ENCODE measurements at places on chromosomes 5 and 9.

DNA sequence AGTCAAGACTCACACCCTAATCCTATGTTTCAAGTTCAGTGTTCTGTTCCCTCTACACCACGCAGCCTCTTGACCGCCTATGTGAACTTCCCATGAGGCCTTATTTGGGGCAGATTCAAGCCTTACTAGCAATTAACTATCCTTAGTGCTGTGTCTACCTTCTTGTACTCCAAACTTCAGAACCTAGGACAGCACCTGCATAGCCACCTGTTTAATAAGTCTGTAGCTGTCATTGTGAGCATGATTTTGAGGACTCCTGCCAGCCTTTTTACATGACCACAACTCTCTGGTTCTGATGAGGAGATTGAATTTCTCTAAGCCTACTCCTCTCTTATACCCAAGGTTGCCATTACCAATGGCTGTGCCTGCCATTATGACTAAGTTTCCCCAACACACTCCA lies 50.8 kb upstream of the PCSK1 start:
- DNase-seq = peak; percentile 24

- no peak for DNase-seq
These were observed 26.9 kb downstream of the PRLR start for GRCh38 chr5:35203403-35203802.

DNA sequence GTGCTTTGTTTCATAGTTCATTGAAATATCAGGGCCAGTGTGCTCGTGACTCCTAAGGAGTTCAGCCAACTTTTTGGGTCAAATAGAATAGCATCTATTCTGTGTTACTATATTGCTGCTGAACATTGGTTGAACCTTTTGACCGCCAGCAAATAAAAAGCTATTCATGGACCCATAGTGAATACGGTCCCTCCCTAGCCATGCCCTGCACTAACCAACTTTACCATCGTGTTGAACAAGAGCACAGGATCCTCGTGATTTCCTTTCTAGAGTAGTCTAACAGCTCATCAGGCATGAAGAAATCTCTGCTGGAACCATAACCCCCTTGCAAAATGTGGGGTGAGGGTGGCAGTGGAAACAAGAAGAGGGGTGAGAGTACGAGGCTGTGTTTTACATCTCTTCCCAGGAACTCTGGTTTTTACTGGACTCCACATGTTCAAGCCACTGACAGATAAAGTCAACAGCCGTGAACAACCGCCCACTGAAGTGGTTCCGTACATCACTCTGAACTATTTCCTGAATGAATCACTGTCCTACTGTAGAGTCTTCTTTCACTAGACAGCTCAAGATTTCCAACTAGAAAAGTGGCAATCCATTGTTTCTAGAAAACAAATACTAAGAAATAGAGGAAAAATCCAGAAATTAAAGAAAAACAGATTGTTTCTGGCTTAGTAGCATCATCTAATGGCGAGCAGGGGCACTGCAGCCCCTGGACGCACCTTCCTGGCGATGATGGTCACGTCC lies 70.1 kb upstream of the SPATA31E1 start:
- DNase-seq = peak; percentile 73

DNA sequence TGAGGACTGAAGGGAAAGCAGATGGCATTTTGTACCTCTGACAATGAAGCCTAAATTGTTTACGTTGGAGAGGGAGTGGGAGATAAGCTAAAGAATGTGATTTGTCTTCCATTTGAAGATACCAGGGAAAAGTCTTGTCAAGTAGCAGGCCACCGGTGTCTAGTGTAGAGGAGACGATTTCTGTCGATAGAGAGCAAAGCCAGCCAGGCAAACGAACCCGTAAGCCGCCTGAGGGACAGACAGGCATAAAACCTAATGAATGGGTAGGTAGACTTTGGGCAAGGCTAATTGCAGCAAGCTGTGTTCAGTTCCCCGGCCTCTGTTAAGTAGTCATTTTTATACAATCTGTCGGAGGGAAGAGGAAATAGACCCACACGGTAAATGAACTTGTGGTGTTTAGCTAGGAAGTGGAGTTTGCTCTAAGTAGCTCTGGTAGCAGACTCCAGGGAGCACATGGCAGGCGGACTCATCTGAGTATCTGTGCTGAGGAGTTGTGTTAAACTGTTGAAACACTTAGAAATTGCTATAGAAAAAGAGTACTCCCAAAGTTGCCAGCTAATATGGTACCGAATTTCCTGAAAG lies 28.8 kb downstream of the SMARCA2 start:
- DNase-seq = no peak

DNA sequence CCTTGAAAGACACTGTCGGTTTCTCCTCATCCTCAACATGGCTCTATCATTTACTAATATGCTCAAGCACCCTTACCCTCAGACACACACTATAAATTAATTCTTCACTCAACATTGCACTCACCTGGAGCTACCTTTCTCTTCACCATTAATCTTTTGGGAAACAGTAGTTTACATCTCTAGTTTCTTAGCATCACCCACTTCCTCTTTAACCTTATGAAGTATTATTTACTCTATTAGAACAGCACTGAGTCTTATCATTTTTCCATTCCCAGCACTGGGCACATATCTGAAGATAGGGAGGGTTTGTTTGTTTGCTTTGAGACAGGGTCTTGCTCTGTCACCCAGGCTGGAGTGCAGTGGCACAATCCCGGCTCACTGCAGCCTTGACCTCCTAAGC lies 213.5 kb downstream of the SMARCA2 start:
- DNase-seq = no peak

DNA sequence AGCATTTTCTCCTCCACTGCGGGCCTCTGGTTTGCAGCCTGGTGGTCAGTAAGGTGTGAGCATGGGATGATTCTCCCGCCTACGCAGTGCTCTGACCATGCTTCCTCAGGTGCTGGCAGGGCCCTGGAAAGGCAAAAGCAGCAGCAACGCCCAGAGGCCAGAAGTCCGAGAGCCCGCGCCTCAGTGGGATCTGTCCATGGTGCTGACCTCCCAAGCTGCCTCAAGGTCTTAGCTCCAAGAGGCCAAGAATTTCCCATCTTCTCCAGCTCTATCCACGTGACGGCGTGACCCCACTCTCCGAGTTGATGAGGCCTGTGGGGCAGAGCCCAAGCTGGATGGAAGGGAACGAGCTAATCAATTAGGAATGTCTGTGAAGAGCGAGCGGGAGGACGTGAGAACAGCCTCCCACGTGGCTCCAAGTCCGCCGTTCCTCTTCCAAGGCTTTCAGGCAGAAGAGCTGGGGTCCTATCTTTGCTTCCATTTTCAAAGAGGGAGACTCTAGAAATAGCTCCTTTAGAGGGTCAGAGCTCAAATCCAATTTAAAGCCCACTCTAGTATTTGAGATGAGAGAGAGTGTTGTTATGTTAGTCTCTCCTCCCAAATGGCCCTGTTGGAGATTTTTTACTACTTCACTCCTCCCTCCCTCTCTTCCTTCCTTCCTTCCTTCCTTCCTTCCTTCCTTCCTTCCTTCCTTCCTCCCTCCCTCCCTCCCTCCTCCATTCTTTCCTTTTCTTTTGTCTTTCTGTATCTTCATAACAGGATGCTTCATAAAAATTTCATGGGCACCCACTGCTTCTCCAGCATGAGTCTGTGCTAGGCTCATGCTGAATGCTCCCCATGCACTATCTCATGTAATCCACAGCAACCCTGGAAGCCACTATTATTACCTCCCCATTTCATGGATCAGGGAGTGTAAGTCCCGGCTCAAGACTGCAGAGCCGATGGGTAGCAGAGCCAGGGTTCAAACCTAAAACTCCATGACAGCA lies 69.3 kb downstream of the OLFM1 start:
- DNase-seq = peak; percentile 51

DNA sequence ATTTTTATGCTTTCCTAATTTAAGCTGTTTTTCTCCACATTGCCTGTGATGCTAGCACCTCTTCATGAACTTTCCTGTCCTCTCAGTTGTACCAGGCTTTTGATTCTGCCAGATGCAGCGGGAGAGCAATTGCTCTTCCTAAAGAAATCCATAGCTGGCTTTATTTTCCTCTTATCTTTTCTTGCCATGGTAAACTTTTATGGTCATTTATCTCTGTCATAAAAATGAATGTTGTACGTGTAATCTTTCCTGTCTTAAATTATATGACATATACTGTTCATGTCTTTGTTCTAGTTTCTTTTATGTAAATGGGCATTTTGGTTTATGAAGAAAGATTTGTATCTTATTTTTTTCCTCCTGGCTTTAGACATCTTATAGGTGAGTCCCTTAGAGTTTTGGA lies 127.5 kb downstream of the SH3GL2 start:
- no peak for DNase-seq

DNA sequence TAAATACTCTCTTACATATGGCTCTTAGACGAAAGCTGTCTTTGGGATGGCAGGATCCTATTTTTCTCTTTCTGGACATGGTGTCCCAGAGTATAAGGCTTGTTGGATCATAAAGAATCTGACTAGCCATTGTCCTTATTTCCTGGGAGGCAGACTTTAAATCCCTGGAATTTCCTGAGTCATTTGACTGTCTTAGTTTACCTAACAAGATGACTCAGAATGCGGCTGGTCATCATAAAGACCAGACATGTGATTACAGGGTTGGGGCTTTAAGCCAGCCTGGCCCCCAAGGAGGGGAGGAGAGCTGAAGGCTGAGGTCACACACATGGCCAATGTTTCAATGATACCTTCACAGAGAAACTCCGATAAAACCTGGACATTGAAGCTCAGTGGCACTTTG lies 37.2 kb downstream of the FAM240B start:
- peak; percentile 93 for DNase-seq

DNA sequence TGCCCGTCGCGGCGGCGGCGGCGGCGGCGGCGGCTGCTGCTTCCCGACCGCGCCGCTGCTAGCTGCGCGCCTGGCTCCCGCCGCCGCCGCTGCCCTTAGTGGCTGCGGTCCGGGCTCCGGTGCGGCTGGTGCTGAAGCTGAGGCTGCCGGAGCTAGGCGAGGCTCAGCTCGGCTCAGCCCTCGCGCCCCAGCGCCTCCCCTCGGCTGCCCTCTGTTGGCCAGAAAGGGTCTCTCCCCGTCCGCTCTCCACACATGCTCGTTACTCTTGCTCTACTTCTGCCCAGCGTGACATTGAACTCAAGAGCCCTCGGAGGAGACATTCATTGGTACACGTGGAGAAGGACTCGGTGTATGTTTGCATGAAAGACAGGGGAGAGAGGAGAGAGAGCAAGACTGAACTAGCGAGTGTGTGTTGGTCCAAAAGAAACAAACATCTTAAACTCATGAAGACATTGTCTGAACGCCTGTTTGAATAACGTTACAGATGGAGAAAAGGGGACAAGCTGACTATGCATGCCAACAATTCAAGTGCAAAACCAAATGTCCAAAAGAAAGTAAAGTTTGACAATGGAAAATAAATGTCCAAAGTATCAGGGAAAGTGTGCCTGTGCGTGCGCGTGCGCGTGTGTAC lies at the start of gene HCN1:
Gene HCN1 (minus strand): TSS at position 175 of the 631 bp plus-strand sequence.
- DNase-seq = peak; percentile 16

DNA sequence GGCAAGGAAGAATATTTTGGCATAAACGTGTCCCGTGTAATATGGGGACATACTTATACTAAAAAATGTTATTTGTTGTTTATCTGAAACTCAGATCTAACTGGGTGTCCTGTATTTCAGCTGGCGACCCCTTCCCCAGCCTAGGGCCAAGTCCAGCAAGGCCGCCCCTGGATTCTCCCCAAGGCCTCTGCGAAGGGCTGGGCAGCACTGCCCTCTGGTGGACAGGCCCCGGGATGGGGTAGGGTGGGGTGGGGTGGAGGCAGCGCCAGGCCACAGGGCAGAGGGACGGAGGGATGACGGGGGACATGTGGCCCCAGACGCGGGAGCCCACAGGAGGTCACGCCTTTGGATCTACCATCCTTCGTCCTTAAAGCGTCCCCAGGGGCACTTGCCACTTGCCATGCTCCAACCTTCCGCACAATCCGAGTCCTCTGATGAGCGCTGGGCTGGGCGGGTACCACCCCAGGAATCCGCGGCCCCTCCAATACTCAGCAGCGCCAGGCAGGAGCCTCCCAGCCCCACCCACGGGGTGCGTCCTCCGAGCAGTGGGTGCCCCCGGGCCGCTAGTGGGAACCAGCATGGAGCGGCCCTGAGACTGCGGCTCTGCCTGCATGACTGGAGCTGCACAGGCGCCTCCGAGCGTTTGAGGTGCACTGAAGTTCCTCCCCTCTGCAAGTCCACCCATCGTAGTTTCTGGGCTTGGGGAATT lies 7.1 kb upstream of the AGPAT2 start:
- peak; percentile 66 for DNase-seq

Measured in adipocyte (in vitro differentiated cells).